ENCODE measurements at places on chromosomes 5 and 9.

DNA sequence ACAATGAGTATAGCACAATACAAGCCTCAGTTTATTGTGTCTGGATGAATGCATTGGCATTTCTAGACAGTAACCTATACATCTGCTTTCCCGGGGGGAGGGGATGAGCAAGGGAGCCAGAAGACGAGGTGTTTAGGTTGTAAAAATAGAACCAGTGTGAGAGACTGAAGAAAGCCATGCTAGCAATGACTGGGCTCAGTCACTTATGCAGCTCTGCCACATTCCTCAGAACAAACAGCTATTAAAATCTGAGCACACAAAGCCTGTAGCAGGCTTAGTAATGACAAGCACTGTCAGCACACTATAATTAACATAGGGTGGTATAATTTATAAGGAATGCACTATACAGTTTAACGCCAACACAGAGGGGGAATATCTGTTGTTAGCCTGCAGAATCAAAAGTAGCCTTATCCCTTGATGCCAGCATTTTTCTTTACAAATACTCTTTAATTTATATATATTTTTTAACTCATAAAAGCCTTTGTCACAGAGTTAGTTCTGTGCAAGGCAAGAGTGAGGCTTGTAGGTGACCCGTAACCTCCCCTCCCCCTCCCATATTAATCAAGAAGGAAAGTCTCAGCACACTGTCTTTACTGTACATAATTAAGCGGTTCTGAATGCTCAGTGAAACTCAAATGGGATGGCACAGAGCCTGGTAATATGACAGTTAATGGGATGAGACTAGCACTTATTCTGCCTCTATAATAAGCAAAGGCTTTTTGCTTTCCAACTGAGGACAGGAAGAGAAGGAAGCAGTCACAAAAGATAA lies 295.4 kb downstream of the CSNK1G3 start:
- DNase-seq = no peak

- DNase-seq = no peak
Observed at GRCh38 chr5:151234476-151235238, 10.8 kb upstream of the CCDC69 start.

GRCh38 chr5:34022121-34022705 lies 14.4 kb upstream of the AMACR start:
- DNase-seq = no peak

DNA sequence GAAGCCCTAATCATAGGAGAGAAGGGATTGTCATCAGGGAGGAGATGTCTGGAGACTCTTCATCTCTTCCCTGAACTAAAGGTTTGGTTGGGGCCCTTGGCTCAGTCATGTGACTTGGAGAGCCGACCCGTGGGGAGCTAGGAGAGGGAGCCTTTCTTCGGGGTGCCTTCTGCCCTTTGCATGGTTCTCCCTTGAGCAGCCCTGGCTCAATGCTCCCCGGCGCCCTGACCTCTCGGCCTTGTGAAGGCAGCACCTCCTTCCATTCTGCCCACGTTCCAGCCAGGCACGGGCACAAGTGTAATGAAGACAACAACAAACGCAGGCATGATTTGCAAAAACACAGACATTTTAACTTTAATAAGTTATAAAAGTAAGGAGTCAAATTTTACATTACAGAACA lies 50.4 kb downstream of the ZNF354C start:
- DNase-seq = no peak

DNA sequence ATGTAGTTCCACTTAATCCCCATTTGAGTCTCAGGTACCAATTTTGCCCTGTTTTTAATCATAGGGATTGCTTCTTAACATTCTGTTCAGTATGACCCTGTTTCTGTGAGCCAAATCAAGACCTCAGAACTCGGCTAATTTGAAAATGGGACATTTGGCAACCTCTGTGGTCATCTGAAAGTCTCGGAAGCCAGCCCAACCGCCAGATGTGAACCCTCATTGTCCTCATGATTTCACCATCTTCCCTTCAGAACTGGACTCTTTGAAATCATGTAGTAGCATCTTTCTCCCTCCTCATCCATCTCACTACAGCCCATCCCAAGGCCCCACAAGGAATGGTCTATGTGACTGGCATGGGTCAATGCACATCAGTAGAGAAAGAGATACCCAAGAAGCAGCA lies 88.9 kb downstream of the S1PR3 start:
- DNase-seq = no peak

DNA sequence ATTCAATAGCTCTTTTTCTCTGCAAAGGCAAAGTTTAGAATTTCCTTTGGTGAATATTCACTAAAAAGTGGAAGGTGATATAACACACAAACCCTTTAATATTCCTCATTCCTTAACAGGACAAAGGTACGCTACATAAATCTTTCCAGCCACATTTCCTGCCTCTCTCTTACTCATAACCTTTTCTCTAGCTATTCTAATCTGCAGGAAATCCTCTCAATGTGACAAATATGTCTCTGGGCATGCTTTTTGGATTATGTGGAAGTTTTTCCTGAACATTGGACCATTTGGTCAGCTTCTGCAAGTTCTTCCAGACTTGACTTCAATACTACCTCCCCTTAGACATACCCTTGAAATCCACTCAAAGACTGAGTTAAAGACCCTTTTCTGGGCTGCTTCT lies 186.3 kb upstream of the TUSC1 start:
- DNase-seq = no peak

DNA sequence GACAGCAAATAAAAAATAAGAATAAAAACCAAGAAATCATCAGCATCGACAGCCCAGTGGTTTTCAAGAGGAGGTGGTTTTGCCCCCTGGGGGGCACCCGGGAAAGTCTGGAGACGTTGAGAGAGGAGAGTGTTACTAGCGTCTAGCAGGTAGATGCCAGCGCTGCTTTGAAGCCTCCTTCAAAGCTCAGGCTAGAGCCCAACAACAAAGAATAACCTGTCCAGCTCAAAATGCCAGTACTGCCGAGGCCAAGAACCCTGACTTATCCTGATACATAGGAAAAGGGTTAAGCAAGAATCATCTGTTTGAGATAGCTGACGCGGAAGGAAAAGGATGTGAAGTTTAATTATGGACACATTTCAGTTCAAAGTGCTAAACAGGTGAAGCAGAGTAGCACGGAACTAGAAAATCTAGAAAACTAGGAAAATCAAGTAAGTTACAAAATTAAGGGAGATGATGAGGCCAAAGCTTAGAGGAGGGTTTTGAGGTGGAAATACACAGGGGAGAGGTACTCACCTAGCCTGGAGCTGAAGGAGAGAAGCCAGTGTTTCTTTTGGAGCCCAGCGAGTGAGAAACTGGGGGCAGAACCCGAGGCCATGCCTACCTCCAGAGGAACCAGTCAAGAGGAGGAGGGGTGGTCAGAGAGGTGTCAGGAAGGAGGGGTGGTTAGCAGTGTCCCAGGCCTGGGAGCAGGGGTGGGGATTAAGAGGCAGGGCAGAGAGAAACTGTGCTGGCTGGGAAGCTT lies 121.0 kb upstream of the RETREG1 start:
- DNase-seq = no peak

DNA sequence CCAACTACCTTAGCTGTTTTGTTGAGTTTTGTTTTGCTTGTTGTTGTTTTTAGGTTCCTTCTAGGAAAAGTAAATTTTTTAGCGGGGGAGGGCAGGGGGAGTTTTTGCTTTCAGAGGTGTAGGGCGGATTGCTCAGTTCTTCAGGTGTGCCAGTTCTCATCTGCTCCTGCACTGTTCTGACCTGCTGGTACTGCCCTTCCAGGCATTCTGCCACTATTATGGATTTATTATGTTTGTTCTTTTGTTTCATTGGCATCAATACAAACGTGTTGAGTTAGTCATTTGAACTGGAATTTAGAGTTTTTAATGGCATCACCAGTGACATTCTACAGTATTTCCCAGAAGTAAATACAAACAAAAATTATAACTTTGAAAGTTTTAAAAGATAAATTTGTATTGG lies 26.0 kb downstream of the ERCC6L2 start:
- DNase-seq = no peak

DNA sequence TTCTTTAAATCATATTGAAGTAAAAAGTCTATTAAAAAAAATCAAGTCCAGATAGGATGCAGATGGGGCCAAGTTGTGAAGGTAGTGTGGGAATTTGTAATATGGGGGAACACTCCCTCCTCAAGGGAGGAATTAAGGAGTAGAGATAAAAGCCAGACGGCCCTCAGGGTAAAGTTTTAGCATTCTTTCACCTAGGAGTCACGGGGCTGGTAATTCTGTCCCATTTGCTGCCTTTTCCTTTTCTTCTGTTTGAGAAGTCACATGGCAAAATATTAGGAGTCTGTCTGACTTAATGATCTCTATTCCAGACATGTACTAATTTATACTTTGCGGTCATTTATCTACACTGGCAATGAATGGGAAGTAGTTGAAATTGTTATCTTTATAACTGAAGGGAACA lies 61.9 kb downstream of the SNX24 start:
- DNase-seq = no peak

DNA sequence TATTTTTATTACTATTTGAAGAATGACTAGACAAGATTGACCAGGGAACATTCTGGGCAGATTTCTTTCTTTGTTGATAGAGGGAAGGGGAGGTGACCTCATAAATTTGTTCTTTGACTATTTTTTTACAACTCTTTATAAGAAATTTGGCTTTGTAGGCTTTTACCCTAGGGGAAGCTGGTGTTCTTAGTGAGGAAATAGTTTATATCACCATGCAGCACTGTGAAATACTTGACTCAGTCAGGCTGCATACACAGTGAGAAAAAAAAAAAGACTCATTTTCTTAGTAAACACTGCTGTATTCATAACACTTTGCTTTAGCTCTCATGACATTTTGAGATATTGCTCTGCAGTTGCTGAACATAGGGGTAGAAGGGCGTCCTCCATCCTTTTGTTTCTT lies 336.6 kb upstream of the PIK3R1 start:
- no peak for DNase-seq

DNA sequence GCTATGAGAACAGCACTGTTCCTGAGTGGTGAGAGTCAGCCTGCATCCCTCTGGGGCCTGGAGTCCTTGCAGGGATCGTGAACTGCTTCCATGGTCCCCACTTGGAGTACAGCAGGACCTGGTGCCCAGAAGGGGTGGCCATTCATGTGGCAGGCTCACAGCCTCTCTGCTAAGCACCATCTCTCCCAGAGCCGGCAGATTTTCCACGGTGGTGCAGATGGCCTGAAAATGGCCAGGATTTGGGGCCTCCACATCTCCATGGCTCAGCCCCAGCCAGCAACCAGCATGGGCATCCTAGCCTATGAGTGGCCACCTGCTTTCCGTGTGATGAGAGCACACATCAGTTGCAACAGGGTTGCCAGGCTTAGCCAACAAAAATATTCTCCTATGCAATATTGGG lies 33.9 kb upstream of the SEMA4D start:
- no peak for DNase-seq

- no peak for DNase-seq
Observed at GRCh38 chr5:170293273-170293672, 4.3 kb downstream of the LCP2 start.

DNA sequence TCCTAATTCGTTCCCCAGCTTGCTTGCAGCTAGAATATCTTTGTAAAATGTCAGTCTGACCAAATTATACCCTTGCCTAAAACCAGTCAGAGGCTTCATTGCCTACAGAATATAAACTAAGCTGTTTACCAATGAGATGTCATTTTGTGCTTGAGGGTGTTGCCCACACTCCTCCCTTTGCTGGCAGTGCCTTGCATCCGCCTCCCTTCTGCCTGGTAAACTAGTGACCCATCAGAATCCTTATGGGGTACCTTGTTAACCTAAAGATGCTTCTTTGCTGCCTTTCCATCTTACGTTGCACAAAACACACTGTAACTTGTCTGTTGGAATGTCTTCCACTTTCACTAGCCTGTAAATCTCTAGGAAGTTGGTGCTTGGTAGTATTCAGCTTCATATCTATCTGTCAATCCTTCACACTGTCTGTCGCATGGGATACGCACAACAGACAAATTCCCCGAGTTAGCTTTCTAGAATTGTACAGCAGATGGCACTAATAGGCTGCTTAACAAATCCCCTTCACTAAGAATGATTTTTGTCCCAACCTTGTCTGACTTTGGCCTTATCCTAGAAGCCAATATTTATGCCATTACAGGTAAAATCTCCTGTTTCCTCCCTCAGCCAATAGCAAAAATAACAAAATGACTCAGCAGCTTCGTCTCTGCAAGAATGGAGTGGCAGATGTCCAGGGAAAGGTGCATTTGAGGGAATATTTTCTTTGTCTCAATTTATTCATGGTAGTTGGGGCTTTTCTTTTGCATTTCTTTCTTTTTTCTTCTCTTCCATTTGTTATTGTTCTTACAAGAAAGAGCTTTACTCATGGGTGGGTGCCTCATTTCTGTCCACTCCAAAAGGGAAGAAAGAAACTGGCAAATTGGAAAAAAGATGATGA lies 3.0 kb downstream of the NUDT2 start:
- DNase-seq = no peak

GRCh38 chr9:68808338-68808890 lies 103.4 kb downstream of the PIP5K1B start:
- DNase-seq = no peak

- no peak for DNase-seq
Observed at GRCh38 chr9:98971915-98972223, 28.2 kb downstream of the COL15A1 start.

DNA sequence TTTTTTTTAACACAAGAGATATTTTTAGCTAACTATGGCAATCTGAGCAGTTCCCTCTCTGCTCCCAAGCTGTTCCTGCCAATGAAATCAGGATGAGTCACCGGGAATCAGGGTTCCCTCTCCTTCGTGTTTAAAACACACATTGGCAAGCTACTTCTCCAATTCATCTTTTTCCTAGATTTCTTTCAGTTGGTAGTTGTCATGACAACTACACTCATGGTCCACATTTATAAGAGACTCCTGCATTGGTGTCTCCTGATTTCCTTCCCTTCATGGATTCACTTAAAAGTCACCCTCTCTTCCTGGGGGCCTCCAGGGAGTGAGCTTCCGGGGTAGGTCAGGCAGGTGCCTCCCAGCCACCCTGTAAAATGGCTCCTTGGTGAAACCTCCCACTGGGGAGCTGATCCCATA lies 72.3 kb upstream of the NIPAL4 start:
- no peak for DNase-seq

GRCh38 chr5:89988129-89988810 lies 421.3 kb downstream of the CETN3 start:
- no peak for DNase-seq

DNA sequence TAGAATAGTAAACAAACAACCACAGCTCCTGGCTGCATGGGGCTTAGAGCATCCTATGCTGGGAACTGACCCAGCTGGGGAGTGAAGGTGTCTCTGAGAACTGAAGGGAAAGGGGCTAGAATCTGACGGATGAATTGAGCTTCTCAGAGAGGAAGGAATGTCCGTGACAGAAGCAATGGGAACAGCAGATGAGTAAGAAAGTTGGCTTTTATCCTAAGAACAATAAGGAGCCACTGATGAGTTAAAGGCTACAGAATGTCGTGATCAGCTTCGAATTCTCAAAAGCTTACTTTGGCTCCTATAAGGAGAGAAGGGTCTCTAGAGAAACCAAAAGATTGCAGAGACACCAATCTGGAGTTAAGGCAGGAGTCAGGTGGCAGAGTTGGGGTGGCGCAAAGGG lies 52.6 kb downstream of the EBF1 start:
- no peak for DNase-seq

GRCh38 chr9:127136880-127137639 lies 14.6 kb upstream of the ANGPTL2 start:
- no peak for DNase-seq

GRCh38 chr9:123684393-123685149 lies 245.4 kb downstream of the DENND1A start:
- no peak for DNase-seq
